Activated CD8-positive, alpha-beta T cell treated with anti-CD3 and anti-CD28 coated beads for 36 hours (primary cell): ENCODE measurements at places on chromosomes 7 and 10. TPM values are rescaled to one million over a fixed set of nuclear protein-coding genes. Genes with fewer than 3 reads are reported as not detected.
A peak's percentile ranks its signal among the peaks of the same experiment; 100 is the strongest.

The PCLO gene
- not detected for total RNA-seq

DNA sequence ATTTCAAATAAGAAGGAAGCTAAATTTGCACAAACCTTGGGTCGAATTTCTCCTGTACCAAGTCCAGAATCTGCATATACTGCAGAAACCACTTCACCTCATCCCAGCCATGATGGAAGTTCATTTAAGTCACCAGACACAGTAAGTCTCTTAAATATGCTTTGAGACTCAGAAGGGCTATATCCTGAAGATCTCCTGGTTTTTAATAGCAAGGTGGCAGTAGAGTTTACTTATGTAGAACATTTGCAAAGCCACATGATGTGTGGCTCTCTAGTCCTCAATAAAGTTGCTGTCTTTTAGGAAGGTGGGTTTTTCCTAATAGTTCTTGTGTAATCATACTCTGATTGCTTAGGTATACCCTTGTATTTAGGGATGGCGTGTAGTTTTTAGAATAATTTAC is 8.7 kb downstream of the DBF4 start:
- no peak overlapping the region for H3K27ac ChIP-seq
- no peak for DNase-seq
- no peaks in the 10 kb centered on the region for H3K27me3 ChIP-seq
- H3K36me3 ChIP-seq = peaks cover 46% of the 10 kb centered on the region
- H3K4me3 ChIP-seq = no peak overlapping the region
- H3K4me1 ChIP-seq = peaks cover 17% of the 10 kb centered on the region

- peaks cover 72% of the 10 kb centered on the region for H3K4me1 ChIP-seq
- peaks cover 81% of the 10 kb centered on the region for H3K36me3 ChIP-seq
- DNase-seq = peak; percentile 35
- H3K27ac ChIP-seq = peak overlapping the region; percentile 24
- H3K27me3 ChIP-seq = no peaks in the 10 kb centered on the region
- no peak overlapping the region for H3K4me3 ChIP-seq
Measured at GRCh38 chr10:14598809-14599764, 175.6 kb downstream of the FAM107B start.

- DNase-seq = peak; percentile 85
- H3K4me3 ChIP-seq = no peak overlapping the region
- H3K4me1 ChIP-seq = peaks cover 7% of the 10 kb centered on the region
- H3K27ac ChIP-seq = peak overlapping the region; percentile 30
- no peaks in the 10 kb centered on the region for H3K36me3 ChIP-seq
Measured at GRCh38 chr10:75099952-75100763, 11.3 kb upstream of the SAMD8 start.

GRCh38 chr7:94374231-94374630 is 20.5 kb upstream of the COL1A2 start:
- peaks cover 2% of the 10 kb centered on the region for H3K4me1 ChIP-seq
- H3K27ac ChIP-seq = no peak overlapping the region
- H3K36me3 ChIP-seq = no peaks in the 10 kb centered on the region

DNA sequence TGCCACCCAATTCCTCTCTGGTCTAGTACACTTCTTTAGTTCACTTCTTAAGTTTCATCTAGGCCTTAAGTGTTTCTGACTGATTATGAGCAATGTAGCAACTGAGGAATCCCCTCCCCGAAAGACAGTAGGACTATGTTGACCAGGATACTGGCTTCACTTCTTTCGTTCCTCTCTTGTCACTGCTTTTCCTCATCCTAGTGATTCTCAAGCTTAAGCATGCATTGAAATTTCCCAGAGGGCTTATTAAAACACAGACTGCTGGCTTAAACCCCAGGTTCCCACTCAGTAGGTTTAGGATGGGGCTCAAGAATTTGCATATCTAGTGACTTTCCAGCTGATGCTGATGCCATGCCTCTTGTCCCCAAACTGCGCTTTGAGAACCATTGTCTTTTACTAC is 164.6 kb upstream of the WNT16 start:
- H3K4me1 ChIP-seq = no peaks in the 10 kb centered on the region
- peaks cover 6% of the 10 kb centered on the region for H3K27me3 ChIP-seq
- no peak overlapping the region for H3K4me3 ChIP-seq
- H3K36me3 ChIP-seq = no peaks in the 10 kb centered on the region
- no peak for DNase-seq

DNA sequence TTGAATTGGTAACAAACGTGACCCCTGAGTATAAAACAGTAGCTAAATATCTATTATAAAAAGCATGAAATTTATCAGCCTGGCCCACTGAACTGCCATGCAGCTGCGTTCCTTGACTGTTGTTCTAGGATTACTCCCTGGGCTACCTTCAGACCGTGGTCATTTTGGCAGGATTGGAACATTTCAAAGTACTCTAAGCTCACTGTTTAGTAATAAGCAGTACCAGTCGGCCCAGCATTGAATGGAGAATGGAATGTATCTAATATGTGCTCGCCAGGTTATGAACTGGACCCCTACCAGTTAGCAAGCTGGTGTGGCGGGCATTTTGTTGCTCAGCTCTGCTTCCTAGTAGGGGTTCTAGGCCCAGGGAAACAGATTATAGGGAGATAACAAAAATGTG is 112.2 kb downstream of the SEMA3C start:
- H3K4me1 ChIP-seq = no peaks in the 10 kb centered on the region
- no peak for DNase-seq
- H3K4me3 ChIP-seq = no peak overlapping the region
- H3K36me3 ChIP-seq = no peaks in the 10 kb centered on the region

DNA sequence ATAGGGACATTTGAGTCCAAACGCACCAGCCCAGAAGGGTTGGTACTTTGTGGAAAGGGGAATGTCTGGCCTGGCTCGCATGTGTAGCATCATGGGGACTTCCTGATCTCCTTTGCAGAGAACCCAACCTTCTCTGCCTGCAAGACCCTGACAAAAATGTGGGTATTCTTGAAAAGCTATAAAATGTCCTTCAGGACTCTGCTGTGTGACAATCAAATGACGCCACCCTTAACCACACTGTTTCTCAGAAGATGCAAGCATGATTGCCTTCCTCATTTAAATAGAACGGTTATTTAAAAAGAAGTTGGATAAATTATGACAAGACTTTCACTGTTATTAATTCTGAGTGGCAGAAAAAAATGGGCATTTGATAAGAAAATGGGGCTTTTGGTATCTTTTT is 15.1 kb upstream of the GPR15LG start:
- H3K36me3 ChIP-seq = peaks cover 22% of the 10 kb centered on the region
- no peaks in the 10 kb centered on the region for H3K27me3 ChIP-seq
- peaks cover 33% of the 10 kb centered on the region for H3K4me1 ChIP-seq
- no peak for DNase-seq
- H3K4me3 ChIP-seq = no peak overlapping the region
- H3K27ac ChIP-seq = no peak overlapping the region

GRCh38 chr7:69858471-69858870 is 260.2 kb downstream of the AUTS2 start:
- DNase-seq = no peak
- no peak overlapping the region for H3K4me3 ChIP-seq
- H3K36me3 ChIP-seq = no peaks in the 10 kb centered on the region
- peaks cover 6% of the 10 kb centered on the region for H3K27me3 ChIP-seq
- H3K4me1 ChIP-seq = no peaks in the 10 kb centered on the region
- no peak overlapping the region for H3K27ac ChIP-seq

- no peak overlapping the region for H3K27ac ChIP-seq
- no peak overlapping the region for H3K4me3 ChIP-seq
- DNase-seq = no peak
- H3K36me3 ChIP-seq = no peaks in the 10 kb centered on the region
Measured at GRCh38 chr7:157054927-157055326, 44.5 kb upstream of the MNX1 start.

DNA sequence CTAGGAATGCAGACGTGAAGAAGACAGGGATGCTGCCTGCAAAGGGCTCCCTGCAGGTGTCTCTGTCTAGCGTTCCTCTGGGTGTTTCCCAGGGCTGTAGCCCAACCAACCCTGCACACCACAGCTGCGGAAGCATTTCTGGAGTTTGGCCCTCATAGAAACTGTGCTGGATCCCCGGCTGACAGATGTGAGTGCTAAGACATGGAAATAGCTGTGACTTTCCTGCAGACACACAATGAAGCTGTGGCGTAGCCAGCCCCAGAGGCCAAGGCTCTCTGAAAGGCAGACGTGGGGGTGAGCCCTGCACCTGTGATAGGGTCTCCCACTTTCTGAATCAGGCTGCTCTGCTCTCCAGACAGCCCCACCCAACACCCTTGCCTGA is 44.8 kb downstream of the ADCYAP1R1 start:
- no peak overlapping the region for H3K4me3 ChIP-seq
- no peak overlapping the region for H3K27ac ChIP-seq
- DNase-seq = no peak
- H3K27me3 ChIP-seq = peaks cover 7% of the 10 kb centered on the region
- no peaks in the 10 kb centered on the region for H3K36me3 ChIP-seq

GRCh38 chr10:84696610-84697009 is 368.2 kb downstream of the CCSER2 start:
- no peaks in the 10 kb centered on the region for H3K4me1 ChIP-seq
- no peak overlapping the region for H3K4me3 ChIP-seq
- no peak for DNase-seq
- no peaks in the 10 kb centered on the region for H3K27me3 ChIP-seq
- no peaks in the 10 kb centered on the region for H3K36me3 ChIP-seq

GRCh38 chr10:18659819-18660535 is 746 bp downstream of the ARL5B start:
- no peaks in the 10 kb centered on the region for H3K27me3 ChIP-seq
- H3K36me3 ChIP-seq = peaks cover 24% of the 10 kb centered on the region
- peaks cover 33% of the 10 kb centered on the region for H3K4me1 ChIP-seq
- H3K27ac ChIP-seq = peak overlapping the region; percentile 98
- peak; percentile 15 for DNase-seq

DNA sequence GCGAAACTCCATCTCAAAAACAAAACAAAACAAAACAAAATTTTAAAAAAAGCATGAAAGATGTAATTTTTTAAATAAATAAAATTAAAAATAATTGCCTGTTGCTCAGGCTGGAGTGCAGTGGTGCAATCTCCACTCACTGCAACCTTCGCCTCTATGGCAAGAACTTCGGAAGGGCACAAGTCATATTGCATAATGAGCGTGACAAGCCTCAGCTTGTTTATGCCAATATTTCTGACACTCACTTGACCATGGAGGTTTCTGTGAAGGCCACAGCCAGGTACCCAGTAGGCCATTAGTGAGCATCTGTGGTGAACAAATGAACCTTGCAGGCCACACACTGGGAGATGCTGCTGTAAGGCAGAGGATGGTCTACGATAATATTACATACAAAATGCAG is 106.1 kb upstream of the KMT2C start:
- no peaks in the 10 kb centered on the region for H3K4me1 ChIP-seq
- H3K27ac ChIP-seq = no peak overlapping the region
- H3K4me3 ChIP-seq = no peak overlapping the region
- H3K36me3 ChIP-seq = no peaks in the 10 kb centered on the region
